ENCODE measurements at places on chromosomes 5 and 9.

GRCh38 chr5:37835380-37835973, 4.4 kb downstream of the GDNF start:
- no peak for DNase-seq

- DNase-seq = no peak
These were observed 338.8 kb downstream of the ARL15 start for GRCh38 chr5:53971551-53971950.

- peak; percentile 43 for DNase-seq
These were observed 5.8 kb upstream of the BICD2 start for GRCh38 chr9:92770360-92770995.

DNA sequence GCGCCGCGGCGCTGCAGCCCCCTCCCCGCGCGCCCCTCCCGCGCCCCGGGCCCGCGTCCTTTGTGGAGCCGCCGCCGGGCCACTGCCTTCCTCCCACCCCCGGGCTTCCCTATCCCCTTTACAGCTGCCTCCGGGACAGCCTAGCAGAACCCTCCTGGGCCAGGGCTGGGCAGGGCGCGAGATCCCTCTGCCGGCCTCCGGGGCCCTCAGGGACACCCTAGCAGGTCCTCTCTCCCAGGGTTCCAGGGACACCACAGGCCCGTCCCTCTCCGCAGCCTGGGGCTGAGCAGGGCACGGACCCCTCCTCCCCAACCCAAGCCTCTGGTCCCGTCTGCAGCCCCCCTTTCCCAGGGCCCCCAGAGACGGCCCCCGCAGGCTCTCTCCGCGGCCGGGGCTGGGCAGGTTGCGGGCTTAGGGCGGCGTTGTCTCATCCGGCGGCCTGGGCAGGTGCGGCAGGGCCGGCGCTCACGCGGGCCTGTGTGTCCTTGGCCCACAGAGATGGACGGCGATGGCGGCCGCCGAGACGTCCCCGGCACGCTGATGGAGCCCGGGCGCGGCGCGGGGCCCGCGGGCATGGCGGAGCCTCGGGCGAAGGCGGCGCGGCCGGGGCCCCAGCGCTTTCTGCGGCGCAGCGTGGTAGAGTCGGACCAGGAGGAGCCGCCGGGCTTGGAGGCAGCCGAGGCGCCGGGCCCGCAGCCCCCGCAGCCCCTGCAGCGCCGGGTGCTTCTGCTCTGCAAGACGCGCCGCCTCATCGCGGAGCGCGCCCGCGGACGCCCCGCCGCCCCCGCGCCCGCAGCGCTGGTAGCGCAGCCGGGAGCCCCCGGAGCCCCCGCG, 710 bp downstream of the WNK2 start:
- no peak for DNase-seq

GRCh38 chr5:177445917-177446199, 756 bp upstream of the PRR7 start:
- no peak for DNase-seq

- peak; percentile 37 for DNase-seq
These were observed 512 bp downstream of the PLK2 start for GRCh38 chr5:58459146-58460001.

DNA sequence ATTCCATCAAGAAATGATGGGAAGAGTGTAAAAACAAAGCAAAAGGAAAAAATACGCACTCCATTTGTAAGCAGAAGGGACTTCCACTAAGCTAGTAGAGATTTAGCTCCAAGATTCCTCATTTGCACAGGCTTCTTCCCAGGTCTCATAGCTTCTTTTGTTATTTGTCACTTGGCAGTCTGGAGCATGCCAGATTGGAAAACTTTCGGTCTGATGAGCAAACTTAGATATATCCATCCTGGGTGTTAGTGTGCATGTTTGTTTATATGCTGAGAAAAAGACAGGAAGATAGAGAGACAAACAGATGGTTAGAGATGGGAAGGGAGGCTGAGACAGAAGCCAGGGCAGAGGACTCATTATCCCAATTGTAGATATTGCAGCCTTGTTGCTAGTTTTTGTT, 1644.5 kb upstream of the NUDT12 start:
- no peak for DNase-seq

DNA sequence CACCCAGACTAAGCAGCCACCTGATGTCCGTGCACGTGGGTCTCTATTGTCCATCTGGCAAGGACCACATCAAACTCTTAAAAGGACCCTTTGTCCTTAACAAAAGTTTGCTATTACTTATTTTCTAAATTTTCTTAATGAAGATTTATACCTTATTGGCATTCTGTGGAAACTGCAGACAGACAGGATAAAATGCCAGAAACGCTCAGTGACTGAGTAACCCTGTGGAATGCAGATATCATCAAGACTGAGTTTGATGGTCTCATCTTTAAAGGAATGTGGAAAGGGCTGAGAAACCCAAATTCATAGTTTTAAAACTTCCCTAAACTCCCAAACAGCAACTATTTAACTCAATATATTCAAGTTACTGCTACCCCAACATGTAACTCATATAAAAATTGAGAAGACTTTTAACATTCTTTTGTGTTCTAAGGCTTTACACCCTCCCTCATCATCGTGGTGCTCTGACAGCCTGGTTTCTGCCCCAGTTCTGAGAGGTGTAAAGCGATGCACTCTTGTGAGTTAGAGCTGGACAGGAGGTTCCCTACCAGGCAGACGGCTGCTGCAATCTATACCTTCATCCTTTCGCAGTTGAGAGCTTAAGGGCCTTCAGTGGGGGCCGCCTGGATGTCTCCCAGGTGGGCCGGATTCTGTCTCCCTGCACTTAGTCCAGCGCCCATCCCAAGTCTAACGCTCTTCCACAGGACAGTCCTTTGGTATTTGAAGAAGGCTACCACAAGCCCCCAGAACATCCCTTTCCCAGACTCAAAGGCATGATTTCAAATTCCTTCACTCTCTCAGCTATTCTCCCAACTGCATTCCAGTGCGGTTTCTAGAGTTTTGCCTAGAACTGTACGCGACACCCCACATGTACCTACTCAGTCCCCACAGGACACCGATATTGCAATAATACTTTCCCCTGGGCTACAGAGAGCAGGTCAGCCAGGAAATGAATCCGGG, 68.9 kb downstream of the DAP start:
- DNase-seq = no peak

DNA sequence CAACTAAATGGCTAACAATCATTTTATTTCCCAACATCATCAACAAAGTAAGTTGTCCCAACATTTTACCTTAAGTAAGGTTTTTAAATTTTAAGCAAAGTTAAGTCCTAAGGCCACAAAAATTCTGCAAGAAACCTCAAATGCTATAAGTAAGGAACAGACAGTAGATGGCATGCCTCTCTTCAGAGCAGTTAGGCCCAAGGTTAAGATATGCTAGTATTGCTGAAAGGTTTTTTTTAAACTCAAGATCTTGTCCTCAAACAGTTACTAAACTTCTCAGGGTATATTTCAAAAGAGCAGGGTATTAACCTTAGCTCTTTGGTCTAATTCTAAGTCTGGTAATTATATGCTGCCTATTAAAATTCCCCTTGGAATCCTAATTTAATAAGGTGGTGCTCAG, 35.1 kb downstream of the PJA2 start:
- DNase-seq = no peak

- no peak for DNase-seq
These were observed 214.4 kb downstream of the EFNA5 start for GRCh38 chr5:107456281-107456715.

- DNase-seq = no peak
These were observed 70.3 kb downstream of the CTSL start for GRCh38 chr9:87796196-87796595.

- no peak for DNase-seq
These were observed 218.2 kb downstream of the GADD45G start for GRCh38 chr9:89822996-89823395.

DNA sequence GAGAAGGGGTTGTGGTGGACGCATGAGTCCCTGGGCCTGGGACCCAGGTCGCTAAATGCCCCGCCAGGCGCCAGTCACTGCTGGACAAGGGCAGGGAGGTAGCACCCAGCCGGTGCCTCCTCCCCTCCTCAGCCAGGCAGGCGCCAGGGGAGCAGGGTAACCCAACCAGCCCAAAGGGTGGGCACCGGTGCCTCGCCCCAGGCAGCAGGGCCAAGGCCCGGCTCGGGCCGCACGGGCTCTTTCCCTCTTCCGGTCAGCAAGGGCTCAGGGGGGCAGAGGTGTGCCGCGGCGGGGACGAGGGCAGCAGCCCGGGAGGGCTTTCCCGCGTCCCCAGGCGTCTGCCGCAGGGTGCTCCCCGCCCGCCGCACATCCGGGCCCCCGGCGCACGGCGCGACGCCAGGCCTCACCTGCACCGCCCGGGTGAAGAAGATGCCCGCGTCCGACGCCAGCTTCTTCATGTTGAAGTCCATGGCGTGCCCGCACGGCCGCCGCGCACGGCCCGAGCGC, 393 bp downstream of the SH3GLB2 start:
- DNase-seq = no peak

DNA sequence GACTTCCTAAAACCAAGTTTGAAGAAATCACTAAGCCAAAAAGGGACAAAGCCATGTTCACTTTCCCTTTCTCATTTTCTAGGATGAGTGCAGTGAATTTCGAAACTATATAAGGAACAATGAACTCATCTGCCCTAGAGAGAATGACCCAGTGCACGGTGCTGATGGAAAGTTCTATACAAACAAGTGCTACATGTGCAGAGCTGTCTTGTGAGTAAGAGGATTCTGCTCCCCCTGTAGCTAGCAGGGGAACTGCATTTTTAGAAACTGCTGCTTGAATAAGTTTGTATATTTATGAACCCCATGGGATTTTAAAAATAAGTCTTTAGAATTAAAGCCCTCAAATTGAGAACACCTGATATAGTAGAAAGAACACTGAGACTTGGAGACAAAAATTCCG, 42.7 kb upstream of the SPINK14 start:
- no peak for DNase-seq

GRCh38 chr9:114718801-114719221, 36.8 kb upstream of the TEX48 start:
- DNase-seq = no peak

DNA sequence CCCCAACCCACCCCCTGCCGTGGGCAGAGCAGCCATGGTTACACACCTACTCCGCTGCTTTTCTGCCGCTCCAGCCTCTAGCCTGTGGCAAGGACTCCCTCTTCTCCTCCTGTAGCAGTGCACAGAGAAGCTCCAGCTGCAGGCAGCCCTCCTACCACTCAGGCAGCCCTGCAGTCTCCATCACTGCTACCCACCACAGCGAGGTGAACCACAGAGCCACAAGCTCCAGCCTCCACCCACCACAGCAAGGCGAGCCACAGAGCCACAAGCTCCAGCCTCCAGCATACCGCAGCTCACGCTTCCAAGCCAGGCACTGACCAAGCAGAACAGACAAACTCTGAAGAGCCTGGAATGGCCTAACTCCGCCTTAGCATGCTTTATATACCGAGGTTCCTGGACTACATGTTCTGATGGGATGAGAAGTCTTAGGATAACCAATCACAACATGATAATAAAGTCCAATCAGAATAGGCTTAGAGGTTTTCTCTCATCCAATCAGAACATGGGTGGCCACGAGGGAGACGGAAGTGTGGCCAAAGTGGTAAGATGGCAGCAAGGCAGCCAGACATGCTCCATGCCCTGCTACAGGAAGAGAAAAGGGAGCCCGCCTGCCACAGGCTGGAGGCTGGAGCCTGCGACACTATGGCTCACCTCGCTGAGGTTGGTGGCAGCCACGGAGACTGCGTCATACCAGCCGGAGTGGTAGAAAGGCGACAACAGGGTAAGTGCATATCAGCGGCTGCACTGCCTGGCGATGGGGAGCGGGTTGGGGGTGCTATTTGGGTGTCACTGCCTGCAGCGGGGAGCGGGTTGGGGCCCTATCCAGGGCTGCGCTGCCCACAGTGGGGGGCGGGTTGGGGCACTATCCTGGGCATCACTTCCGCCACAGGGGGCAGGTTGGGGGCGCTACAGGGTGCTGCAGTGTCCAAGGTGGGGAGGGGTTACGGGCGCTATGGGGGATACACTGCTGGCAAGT, 75.8 kb upstream of the PCAT7 start:
- no peak for DNase-seq

DNA sequence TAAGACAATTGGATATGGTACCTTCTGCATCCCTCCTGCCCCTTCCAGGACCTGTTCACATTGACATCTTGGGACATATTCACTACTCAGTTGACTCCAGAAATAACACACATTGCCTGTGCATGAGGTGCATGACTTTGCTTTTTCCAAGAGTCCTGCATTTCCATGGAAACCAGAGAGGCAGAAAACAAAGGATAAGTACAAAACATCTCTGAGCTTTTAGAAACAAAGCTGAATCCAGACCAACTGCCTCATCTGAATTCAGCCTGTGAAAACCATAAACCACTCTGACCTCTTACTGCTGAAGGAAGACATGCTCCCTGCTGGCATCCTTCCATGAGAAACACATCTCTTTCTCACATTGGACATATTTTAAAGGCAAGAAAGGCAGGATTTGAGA, 695.1 kb downstream of the TAF11L14 start:
- no peak for DNase-seq

DNA sequence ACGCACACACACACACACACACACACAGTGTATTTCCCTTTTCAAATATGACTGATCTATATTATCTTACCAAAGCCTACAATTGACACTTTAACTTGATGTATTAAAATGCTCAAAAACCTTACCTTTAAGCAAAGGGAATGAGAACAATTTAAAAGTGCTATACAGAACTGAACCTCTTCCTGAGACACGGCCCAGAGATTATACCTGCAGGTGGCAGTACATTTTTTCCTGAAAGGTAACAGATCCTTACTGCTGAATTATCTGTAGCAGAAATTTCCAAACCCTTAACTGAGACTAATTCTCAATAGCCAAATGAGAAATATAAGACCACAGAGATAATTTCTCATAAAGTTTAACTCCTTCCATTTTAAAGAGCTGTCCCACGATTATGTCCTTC, 91.1 kb downstream of the MYO10 start:
- no peak for DNase-seq

DNA sequence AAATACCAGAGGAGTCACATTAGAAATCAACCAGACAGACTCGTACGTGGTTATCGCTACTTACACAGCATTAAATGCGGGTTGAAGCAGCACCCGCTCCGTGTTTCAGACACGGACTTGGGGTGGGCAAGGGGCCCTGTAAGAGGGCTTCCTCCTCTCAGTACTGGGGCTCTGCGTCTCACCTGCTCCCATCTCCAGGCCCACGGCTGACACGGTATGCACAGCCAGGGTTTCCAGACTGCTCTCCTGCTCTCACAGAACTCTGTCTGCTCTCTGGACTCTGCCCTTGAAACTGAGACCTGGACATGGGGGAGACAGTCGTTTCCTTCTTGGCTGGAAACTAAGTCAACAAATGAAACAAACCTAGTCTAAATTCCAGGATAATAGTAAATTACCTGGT, 24.7 kb upstream of the RASGEF1C start:
- no peak for DNase-seq

GRCh38 chr5:89628876-89629635, 746.1 kb upstream of the MEF2C start:
- no peak for DNase-seq

GRCh38 chr9:124820698-124821623, 32.3 kb upstream of the WDR38 start:
- no peak for DNase-seq

GRCh38 chr5:164958688-164959087, 1453.3 kb downstream of the MAT2B start:
- DNase-seq = no peak
